GM12878 (cell line): ENCODE measurements at places on chromosomes 7 and 10. TPM values are rescaled to one million over a fixed set of nuclear protein-coding genes. Genes with fewer than 3 reads are reported as not detected.

DNA sequence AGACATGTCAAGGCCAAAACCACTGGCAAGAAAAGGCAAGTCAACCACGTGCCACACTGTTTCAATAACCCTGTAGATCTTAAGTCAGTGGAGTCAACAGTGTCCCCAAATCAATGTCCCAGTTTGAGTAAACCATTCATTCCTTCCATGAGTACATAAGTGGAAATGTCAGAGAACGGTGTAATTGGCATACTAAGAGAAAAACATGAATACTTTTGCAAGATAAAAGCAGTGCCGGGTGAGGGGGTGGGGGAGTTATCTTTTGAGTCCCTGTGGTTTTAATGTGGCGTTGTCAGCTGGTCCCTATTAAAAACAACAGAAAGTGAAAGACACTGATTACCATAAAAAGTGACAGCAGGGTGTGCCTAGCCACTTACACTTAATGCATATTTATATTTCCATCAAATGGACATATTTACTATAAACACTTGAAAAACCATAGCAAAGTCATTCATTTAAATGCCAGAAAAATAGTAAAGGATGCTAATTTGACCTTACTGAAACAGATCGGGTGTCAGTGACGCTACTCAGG, 37.8 kb downstream of the RSU1 start:
- no peak for DNase-seq

DNA sequence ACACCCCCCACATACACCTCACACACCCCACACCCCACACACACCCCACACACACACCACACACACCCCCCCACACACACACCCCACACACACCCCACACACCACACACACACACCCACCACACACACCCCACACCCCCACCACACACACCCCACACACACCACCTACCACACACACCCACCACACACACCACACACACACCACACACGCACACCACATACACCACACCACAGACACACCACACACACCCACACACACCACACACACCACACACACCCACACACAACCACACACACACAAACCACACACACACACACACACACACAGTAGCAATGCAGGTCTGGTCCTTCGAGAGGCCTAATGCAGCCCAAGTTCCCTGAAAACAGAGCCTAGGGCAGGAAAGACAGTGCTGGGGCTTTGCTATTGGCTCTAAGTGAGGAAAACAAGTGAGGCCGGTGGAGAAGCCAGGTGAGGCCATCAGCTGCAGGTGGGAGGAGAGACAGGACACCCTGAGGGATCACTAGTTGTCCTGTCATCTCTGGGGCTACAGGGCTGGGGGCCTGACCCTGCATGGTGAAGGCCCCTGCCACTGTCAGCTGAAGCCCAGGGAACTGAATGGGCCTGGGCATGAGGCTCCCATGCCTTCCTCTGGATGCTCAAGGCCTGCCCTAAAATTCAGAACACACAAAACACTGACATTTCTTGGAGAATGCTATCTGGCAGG, 92.6 kb downstream of the CYTH3 start:
- DNase-seq, result no peak

DNA sequence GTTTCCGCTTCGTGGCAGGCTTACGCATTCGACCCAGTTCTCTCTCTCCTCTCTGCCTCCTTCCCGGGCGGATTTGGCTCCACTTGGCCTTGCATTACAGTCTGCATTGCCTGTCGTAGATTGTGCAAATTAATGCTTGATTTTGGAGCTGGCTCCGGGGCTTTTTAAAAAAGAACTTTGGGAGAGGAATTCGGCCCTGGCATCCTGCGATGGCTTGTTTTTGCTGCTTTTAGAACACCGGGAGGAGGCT, 767 bp downstream of the EIF4EBP2 start:
- no peak for DNase-seq

GRCh38 chr10:36221101-36221500, 579.0 kb upstream of the FZD8 start:
- DNase-seq, result no peak

DNA sequence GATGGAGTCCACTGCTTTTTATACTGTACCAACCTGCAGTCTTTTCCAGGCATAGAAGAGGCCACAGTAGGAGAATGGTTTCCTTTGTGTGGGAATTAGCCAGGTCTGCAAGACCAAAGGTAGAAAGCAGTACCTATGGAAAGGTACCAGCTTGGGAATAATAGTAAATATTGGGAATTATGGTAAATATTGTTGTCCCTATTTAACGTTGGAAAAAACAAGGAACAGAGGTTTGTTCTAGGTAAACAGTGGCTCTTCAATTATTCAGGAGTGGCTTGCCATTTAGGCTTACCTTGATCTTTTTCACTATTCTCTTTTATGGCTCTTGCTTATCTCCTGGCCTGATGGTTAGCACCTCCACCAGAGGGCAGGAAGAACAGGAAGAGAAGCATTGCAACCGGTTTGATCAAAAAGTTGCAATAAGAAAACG, 43.9 kb upstream of the GSAP start:
- DNase-seq, result no peak

- no peak for DNase-seq
Measured at GRCh38 chr7:93442478-93443224, 131.9 kb downstream of the CALCR start.

DNA sequence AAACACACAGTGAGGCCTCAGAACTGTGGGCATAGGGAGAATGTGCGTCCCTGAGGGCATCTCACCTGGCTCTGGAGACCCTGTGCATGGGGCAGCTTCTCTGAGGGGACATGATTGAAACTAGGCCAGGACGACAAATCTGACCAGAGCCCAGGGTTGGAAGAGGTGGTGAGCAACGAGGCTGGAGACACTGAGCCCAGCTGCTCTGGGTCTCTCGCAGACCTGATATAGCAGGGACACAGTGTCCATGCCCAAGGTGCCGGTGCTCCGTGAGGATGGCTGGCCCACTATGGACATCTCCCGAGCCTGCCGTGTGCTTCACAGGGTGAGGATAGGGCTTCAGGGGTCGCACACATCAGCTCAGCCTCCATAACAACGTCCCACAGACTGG, 49.3 kb upstream of the INSIG1 start:
- DNase-seq, result no peak

GRCh38 chr10:132891368-132891767, 51.0 kb downstream of the CFAP46 start:
- no peak for DNase-seq

- DNase-seq, result no peak
Measured at GRCh38 chr7:152759949-152760853, 649 bp downstream of the ACTR3B start.

DNA sequence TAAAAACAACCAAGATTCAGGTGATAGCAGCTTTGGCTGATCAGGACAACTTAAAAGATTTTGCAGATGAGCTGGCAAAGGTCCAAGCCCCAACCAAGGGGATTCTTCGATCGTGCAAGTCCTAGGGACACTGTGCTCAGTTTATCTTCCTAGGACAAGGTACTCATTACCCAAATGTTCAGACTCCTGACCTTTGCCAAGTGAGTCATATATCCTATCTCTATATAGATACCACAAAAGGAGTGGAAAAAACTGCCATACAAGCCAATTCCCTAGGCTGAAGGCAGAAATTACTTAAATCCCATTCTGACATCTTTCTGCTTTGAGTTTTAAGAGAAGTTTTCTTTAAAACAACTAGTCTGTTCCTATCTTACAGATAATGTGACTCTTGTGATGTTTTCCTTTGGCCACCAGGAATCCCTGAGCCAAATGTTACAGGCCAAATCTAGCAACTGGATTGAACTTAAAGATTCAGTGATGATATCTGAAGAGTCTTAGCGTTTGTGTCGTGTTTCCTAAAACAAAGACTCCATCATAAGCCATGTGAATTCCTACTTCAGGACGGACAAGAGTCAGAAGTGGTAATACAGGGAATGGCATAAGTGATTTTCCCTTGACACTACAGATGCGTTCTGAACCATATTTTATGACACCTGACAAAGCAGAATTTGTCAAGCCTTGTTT, 142.6 kb upstream of the ASAH2 start:
- no peak for DNase-seq

DNA sequence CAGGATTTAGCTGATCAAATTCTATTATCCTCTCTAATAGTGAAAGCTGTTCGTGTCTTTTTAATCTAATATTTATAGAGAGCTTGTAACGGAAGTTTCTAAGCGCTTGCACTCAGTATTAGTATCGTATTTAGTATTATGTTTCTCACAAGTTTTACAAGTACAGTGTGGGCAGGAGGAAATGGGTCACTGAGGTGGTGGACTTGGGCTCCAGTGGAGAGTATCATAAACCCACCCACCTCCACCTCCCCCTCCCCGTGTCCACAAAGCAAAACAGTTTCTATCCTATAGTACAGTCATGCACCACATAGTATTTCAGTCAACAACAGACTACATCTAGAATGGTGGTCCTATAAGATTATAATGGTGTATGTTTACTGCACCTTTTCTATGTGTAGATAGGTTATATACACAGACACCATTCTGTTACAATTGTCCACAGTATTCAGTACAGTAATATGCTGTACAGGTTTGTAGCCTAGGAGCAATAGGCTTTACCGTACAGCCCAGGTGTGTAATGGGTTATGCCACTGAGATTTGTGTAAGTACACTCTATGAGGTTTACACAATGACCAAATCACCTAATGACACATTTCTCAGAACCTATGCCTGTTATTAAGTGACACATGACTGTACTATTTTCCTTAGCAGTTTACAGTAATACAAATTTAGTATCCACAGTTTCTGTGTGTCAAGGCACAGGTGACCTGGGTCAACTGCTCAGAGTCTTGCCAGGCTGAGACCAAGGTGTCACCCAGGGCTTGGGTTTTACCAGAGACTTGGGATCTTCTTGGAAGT, 1021.3 kb upstream of the C7orf33 start:
- DNase-seq, result no peak

DNA sequence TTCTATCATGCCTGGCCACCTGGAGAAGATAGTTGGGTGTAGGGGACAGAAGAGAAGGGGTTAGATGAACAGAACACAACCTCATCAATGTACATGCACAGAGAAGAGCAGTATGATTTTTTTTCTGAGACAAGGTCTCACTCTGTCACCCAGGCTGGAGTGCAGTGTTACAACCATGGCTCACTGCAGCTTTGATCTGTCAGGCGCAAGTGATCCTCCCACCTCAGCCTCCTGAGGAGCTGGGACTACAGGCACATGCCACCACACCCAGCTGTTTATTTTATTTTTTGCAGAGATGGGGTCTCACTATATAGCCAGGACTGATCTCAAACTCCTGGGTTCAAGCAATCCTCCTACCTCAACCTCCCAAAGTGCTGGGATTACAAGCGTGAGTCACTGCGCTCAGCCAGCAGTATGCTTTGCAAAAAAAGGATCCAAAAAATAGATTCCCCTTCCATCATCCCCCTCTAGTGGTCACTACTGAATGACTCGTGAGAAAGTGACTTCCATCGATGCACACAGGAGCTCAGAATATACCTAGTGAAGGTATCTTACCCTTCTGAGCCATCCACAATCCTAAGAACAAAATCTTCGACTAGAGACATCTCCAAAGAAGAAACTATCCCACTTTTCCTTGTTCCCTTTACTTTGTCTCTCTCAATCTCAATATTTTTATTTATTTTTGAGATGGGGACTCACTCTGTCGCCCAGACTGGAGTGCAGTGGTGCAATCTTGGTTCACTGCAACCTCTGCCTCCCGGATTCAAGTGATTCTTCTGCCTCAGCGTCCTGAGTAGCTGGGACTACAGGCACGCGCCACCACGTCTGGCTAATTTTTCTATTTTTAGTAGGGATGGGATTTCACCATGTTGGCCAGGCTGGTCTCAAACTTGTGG, 21.0 kb downstream of the ZCWPW1 start:
- DNase-seq, result peak; percentile 66

GRCh38 chr7:124836173-124836572, 70.6 kb upstream of the GPR37 start:
- DNase-seq, result no peak

GRCh38 chr7:5265320-5266190, 17.2 kb upstream of the SLC29A4 start:
- DNase-seq, result no peak

- no peak for DNase-seq
Measured at GRCh38 chr10:14852236-14852635, 14.1 kb downstream of the HSPA14 start.

DNA sequence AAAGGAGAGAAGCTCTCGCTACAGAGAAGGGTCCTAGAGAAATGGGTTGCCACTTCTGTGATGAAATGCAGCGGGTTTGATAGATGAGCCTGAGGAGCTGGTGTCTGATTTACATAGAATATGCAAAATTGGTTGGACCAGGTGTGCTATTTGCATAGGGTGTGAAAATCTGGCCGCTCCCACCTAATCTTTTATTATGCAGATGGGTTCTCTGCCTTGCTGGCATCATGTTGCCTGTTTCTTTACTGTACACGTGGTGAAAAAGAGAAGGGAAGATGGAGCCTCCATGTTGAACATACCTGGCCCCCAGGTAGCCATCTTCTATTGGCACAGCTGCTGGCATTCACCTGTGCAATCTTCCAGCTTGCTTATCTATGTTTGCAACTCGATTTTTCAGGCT, 212.2 kb downstream of the ANKRD7 start:
- DNase-seq, result no peak

DNA sequence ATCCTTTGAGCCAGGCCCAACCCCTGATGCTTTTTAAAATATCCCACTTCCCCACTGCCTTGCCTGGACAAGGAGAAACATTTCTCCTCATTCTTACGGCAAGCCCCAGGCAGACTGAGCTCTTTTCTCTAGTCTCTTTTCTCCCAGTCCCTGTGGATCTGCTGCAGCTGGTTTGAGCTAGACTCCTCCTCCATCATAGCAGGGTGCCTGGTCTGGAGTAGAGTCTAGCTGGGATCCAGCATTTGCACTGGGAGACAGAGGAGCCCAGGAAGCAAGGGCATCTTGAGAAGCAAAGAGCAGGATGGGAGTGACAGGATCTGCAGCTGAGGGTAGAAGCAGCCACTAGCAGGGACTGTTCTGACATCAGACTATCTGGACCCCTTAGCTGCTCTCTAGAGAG, 562.3 kb upstream of the COBL start:
- no peak for DNase-seq

GRCh38 chr10:123678376-123678775, 12.2 kb downstream of the GPR26 start:
- no peak for DNase-seq

DNA sequence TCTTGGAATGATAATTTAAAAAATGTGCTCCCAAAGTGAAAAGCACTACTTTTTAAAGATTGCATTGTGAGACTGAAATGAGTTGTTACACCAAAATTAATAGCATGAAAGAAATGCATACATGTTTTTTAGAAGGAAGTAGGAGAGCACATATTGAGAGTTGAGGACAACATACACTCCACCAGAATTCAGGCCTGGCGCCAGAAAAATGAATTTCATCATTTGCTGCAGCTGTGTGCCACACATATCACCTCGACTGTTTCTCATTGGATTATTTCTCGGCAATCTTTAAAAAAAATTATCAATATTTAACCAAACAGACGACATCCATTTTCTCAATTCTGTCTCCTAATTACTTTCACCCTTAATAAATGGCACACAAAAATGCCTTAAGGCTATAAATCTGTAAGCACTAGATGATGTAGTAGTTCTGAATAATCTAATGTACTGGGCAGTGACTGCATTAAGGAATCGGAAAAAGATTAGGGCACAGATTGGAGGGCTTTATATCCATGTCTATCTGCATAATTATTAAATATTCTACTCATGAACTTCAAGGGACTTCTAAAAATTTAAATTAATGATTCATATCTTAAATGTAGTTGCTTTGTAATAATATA, 590.4 kb downstream of the NXPH1 start:
- DNase-seq, result no peak

Gene OPALIN
- not detected in 2 replicates for polyA plus RNA-seq

Gene LEP
- not detected in 2 replicates for polyA plus RNA-seq

Gene PNLIPRP3
- polyA plus RNA-seq, result not detected in 2 replicates

Gene BMI1
- polyA plus RNA-seq, result 18.4 and 19.5 TPM in 2 replicates

Gene HTRA1
- 0.17 TPM in 1 of 2 replicates, not detected in the other for polyA plus RNA-seq

Gene ZMIZ2
- polyA plus RNA-seq, result 7.3 and 7.5 TPM in 2 replicates
